Tibial nerve (tissue), 4 donors: ENCODE measurements at places on chromosomes 6 and 20. TPM values are rescaled to one million over a fixed set of nuclear protein-coding genes. Genes with fewer than 3 reads are reported as not detected.

The PPP1R11 gene
- 39.8 TPM for total RNA-seq

The PTK6 gene
- not detected for total RNA-seq

The DOP1A gene
- 30.6 TPM for total RNA-seq

The ZNF76 gene
- 41.6 TPM for total RNA-seq

The LTB gene
- not detected for total RNA-seq

The SSTR4 gene
- not detected for total RNA-seq

The SLC35D3 gene
- total RNA-seq, result not detected

The LINC00237 gene
- total RNA-seq, result not detected

The HLA-DRB5 gene
- total RNA-seq, result not detected

The PRKN gene
- 5.5 TPM for total RNA-seq

The PARD6B gene
- 3.3 TPM for total RNA-seq

The DACT2 gene
- 1.5 TPM for total RNA-seq

The NELFCD gene
- total RNA-seq, result 72.9 TPM

The DNAH8 gene
- total RNA-seq, result not detected

The DUSP22 gene
- 89.8 TPM for total RNA-seq

The LRRC1 gene
- 33.2 TPM for total RNA-seq

The NCOA6 gene
- total RNA-seq, result 26.1 TPM

The COL11A2 gene
- total RNA-seq, result 4.3 TPM

The ABRACL gene
- total RNA-seq, result 3.6 TPM

The CLIC5 gene
- 6.6 TPM for total RNA-seq

The ARMC2 gene
- 3.1 TPM for total RNA-seq

The ASCC3 gene
- total RNA-seq, result 23.7 TPM

The HMGN4 gene
- total RNA-seq, result 46.5 TPM

The ZNF334 gene
- 14.0 TPM for total RNA-seq

The INSM1 gene
- total RNA-seq, result not detected

The SMOC2 gene
- total RNA-seq, result 136 TPM

The ULBP3 gene
- total RNA-seq, result 5.4 TPM

The SNAP25 gene
- 0.39 TPM for total RNA-seq

The LY6G6F gene
- total RNA-seq, result not detected
